ENCODE measurements at places on chromosomes 1 and 21.

DNA sequence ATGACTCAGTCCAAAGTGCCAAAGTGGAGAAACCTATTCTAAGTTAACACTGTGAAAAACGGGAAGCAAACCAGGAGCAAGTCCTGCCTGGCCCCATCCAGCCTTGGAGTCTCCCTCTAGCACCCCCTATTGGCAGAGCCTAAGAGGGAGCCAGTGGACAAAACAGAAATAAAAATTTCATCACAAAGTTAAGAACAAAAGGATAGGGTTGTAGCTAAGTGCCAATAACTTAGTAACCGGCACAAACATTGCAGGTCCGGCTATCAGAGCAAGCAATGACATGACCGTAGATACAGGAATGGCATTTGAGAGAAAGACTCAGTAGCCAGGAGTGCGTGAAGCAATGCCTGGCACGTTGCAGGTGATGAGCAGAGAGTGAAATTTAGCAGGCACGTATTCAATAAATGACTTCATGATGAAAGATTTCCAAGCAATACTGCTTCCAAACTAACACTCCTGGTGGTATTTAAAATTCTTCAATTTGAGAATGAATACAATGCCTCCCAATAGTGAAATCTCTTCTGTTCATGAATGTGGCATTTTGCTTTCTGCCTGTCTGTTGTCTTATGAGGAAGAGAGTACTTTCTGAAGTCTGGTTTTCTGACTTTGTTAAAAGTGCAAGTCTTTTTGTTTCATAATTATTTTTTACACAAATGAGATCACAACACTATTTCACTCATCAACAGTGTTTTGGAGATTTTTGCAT, 391.0 kb downstream of the OMA1 start:
- no peak for DNase-seq

- DNase-seq, result no peak
Measured at GRCh38 chr1:97094247-97094972, 372.8 kb downstream of the PTBP2 start.

GRCh38 chr21:16797966-16798365, 714.9 kb upstream of the CXADR start:
- no peak for DNase-seq

DNA sequence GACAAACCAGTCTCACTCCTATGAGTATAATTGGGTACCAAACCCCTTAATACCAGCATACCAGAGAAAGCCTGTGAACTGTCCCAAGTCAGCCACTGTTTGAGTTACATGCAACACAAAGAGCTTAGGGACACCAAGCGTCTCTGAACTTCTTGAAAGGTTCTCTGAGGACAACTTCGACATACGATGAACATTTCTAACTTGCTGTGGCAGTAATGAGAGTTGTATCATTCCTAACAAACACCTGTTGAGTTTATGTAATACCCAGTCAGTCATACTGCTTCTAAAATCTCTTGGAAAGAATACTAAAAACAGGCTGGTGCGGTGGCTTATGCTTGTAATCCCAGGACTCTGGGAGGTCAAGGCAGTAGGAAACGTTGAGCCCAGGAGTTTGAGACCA, 18.4 kb downstream of the CCT8 start:
- no peak for DNase-seq

- DNase-seq, result no peak
Measured at GRCh38 chr1:175514387-175514953, 228.9 kb downstream of the TNR start.

DNA sequence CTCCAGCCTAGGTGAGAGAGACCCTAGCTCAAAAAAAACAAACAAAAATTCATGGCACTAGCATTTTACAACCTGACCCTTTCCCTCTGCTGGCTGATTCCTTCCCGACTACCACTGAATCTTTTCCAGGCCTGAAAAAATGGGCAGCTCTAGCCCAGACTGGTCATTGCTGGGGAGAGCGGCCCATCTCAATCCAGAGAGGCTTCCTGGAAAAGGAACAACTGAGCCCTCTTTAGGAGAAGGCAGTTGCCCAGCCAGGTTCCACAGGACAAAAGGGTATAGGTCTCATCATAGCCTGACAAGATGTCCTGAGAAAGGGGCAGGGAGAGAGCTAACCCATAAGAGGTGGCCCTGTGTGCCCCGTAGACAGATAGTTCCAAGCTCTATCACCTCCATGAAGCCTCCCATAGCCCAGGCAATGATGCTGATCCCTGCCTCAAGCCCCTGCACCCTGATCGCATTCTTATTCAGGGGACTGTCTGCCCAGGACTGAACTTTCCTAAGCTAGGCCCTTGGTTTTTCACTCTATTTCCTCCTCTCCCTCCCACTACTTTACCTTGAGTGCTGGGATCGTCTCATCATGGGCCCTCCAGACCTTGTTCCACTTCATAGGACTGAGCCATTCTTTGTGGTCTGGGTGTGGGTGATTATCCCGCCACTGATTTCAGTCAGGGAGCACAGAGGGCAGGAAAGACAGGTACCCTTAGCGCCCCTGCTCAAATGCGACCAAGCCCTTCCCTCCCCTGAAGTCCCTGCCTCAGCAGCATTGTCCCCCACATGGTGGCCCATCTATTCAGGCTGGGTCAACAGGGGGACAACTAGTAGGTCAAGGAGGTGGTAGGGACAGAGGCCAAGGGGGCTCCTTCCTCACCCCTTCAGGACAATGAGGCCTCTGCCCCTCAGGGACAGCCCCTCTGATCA, 18.2 kb downstream of the RHBG start:
- DNase-seq, result no peak

- DNase-seq, result no peak
Measured at GRCh38 chr1:34864759-34865158, 5.2 kb upstream of the SMIM12 start.

- no peak for DNase-seq
Measured at GRCh38 chr1:161954050-161954449, 69.6 kb downstream of the OLFML2B start.

GRCh38 chr1:177274687-177275211, 104.0 kb downstream of the BRINP2 start:
- no peak for DNase-seq

DNA sequence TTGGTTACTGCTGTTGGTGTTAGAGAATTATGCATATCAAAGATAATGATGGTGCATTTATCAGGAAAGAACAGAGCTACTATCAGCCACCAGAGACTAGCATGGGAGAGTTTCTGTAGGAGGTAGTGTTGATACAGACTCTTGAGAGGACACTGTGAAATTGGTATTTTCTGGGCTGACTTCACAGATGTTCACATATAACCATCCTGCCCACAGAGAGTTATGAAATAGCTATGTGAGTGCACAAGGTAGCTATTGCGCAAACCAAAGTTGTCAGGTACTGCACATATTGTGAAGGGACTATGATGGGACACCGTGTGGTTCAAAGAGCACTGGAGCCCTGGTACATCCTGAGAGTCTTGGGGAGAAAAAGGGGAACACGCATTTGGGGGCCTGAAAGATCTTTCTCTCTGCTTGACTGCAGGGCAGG, 1.4 kb upstream of the TLCD4 start:
- no peak for DNase-seq

GRCh38 chr1:62294261-62294660, 25.0 kb downstream of the KANK4 start:
- DNase-seq, result no peak

DNA sequence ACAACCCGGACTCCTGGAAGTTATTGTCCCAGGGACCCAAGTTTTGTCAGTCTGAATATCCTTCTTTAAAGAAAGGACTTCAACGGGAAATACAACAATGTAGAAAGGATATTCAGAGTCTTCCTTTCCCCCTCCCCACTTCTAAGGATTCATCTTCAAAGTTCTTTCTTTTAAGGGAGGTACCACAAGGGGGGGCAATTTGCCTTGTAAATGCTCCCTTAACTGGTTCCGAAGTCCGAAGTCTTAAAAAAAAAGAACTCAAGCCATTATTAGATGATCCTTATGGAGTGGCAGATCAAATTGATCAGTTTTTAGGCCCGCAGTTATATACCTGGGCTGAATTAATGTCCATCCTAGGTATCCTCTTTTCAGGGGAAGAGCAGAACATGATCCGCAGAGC, 47.0 kb downstream of the SERINC2 start:
- DNase-seq, result no peak

DNA sequence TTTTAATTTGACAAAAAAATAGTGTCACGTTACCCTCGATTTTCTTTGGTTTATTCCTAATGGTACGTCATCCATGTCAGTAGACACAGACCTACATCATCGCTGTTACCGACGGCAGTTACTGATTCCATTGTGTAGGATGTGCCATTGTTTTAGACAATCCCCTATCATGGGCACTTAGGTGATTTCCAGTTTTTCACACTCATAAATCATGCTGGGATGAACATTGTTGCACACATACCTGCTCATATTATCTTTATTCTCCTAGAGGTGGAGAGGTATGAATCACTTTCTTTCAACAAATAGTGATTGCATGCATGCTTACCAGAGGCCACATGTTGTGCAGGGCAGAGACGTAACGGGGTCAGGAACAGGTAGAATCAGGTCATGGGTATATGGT, 79.7 kb upstream of the EFHD2 start:
- no peak for DNase-seq

GRCh38 chr1:203225071-203225470, 4.4 kb downstream of the CHIT1 start:
- no peak for DNase-seq

- no peak for DNase-seq
Measured at GRCh38 chr1:175826705-175827104, 83.3 kb upstream of the TNR start.

DNA sequence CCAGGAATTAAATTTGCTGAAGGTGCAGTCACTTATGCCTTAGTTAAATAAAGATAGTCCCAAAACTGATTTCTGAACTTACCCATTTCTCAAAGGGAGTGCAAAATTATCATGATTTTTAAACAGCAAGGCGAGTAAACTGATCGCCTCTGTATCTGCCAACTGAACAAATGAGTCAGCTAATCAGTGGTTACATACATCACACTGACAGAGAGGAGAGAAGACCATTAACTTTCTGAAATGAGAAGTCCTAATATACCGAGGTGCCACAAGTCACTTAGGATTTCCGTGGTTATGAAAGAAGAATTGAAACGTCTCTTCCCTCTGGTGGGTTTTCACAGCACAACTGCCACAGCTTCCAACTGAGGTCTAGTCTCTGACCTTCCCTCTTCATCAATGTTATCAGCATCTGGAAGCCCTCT, 400.7 kb downstream of the SMYD3 start:
- DNase-seq, result no peak

- DNase-seq, result no peak
Measured at GRCh38 chr1:7555391-7556185, 215.5 kb upstream of the VAMP3 start.

DNA sequence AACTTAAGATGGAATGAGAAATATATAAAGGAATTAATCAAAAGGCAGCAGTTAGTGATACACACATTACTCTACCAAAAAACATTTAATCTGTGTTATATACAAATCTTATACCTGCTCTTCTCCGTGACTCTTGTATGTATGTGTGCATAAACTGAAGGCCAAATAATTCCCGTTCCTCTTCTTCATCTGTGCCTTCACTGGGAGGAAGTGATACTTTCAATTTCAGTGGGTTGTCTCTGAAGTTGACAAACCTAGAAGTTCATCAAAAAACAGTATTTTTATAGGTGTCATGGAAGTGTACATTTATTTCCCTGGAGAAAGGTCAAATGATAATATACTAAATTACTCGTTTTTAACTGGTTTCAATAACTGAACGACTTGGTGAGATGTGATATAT, 19.3 kb downstream of the TRMT13 start:
- DNase-seq, result no peak

DNA sequence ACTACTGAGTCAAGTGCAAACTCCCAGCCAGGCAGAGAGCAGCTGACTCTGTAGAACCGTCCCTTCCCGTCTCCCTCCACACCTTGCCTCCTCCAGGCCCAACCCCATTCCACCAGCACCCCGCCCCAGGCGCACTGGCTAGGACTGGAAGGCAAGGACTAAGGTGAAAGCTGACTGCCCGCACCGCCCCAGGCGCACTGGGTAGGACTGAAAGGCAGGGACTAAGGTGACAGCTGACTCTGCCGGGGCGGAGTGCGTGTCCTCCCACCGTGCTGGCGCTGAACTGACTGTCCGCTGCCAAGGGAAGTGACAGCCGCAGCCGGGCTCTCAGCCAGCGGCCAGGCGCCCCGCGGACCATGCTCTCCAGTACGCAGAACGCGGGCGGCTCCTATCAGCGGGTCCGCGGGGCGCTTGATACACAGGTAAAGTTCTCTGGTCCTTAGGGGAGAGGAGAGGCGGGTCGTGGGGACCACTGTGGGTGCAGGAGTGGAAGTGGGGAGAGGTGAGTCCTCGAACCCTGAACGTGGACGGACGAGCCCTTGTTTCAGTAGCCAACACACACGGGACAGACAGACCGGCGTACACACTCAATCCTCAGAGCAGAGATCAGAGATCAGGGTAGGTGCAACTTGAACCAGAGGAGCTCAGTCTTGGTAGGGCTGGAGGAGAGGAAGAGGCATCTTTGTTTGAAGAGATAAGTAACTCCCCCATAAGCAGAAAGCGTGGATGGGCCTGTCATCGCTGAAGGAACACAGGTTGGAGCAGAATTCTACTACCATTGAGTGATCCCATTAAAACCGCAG, 58.0 kb downstream of the RBM11 start:
- no peak for DNase-seq

- DNase-seq, result no peak
Measured at GRCh38 chr1:53361541-53361961, 33.7 kb upstream of the LRP8 start.

- no peak for DNase-seq
Measured at GRCh38 chr1:97092824-97093223, 371.2 kb downstream of the PTBP2 start.

- DNase-seq, result peak; percentile 93
Measured at GRCh38 chr1:28232558-28233263, at the start of gene DNAJC8. DNAJC8 (minus strand) TSS chr1:28233029; CDS start chr1:28232998, 31 bp downstream.

DNA sequence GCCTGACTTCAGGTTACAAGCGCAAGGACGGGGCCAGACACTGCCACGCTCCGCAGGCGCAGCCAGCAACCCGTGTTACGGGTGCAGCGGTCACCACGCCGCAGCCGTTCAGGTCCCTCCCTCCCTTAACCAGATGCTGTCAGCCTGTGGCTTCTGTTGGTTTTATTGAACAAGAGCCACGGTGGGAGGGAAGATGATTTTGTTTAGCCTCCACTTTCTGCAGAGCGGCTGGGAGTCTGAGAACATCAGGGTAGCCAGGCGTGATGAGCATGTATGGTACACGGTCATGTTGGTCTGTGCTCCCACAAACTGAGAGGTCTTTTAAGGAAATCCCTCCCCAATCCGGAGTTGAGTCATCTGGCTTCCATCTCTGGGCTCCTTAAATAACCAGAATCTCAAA, 18.5 kb upstream of the ADARB1 start:
- DNase-seq, result no peak

All from effector memory CD4-positive, alpha-beta T cell (primary cell).